Stimulated activated CD8-positive, alpha-beta memory T cell treated with anti-CD3 and anti-CD28 coated beads, Interleukin-15, amount 100 ng/mL, for 4 hours (primary cell): ENCODE measurements at places on chromosomes 7 and 10.

DNA sequence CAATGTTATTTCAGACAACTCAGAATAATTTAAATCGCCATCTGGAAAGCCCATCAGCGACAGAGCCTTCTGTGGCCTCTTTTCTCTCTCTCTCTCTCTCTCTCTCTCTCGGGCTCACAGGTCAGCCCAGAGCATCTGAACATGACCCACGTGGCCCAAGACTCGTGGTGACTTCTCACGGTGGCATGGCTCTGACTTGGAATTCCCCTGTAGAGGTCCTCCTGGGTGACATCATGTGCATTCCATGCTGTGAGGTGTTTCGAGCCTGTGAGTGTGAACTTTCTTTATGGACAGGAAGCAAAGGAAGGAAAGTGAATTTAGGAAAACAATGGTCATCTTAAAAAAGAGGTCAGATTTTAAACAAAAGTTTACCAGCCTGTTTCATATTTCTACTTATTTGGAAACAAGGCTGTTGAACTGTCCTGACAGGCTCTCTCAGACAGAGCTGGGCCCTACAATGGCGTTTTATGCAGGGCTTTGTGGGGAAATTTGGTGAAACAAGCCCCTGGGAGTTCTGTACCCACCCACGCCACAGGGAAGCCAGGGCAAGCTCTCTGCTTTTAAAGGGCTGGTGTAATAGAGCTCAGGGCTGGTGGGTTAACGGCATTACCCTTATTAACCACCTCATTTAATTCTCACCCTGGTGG is 359.7 kb upstream of the ZNF32 start:
- DNase-seq: no peak

DNA sequence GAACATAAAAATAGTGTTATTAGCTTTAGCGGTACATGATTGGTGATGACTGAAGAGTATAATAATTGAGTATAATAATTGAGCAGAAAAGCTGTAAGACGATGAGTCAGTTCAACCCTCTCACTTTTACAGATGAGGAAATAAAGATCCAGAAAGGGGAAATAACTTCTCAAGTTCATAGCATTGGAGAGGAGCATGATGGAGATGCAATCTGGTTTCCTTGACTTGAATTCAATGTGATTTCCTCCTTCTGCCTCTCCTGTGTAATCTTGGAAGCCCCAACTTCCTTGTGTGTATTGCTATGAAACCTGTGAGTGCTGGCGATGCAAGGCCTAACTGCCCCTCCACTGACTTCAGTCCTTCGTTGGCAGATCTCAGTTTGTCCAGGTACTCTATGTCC is 265.1 kb downstream of the LRMDA start:
- no peak for DNase-seq

DNA sequence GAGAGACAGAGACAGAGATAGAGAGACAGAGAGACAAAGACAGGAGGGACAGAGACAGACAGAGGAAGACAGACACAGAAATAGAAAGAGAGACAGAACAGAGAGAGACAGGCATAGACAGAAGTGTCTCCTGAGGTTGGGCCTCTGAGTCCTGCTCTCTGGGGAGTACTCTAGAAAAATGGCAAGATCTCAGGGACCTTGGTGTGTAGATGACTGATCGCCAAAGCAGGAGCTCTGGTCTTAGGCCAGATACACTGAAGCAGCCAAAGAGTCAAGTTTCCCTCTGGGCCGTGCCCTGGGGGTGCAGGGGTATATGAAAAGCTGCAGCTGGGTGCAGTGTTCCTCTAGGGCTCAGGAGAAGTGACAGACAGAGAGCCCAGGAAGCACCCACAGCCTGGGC is 176.6 kb upstream of the TNS3 start:
- no peak for DNase-seq

GRCh38 chr7:129502708-129503685 is 666 bp downstream of the SMKR1 start:
- no peak for DNase-seq

GRCh38 chr7:7510794-7511193 is 24.9 kb downstream of the COL28A1 start:
- no peak for DNase-seq

- peak; percentile 36 for DNase-seq
Measured at GRCh38 chr10:79196470-79197461, 128.0 kb downstream of the ZMIZ1 start.

- DNase-seq: no peak
Measured at GRCh38 chr10:110852947-110853346, 18.8 kb upstream of the PDCD4 start.

DNA sequence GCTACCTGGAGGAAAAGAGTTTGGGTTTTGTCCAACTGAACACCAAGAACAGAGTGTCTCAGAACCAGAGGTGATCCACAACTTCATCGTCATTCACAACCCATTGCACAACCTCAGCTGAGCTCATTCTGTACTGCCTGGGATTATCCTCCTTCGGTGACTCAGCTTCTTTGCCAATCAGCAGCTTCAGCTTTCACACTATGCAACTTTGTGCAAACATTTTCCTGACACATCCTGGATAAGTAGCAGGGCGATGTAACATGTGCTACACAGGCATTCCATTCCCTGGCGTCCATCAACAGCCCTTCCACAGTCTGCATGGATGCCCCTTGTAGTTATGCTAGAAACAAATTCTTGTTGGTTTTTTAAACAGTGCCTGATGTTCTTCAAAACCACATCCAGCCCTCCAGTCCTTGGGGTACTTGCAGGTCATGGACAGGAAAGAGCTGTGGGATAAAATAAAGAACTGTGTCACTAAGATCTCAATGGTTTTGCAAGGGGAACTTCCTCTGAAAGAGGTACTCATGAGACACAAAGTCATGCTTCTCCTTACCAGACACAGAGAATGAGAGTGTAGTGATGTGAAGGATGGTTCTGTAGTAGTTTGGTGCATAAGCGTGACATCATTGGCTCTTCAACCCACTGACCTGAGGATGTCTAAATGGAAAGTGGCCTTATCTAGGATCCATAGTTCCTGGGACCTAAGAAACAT is 478.5 kb downstream of the KIF20B start:
- DNase-seq: no peak

- DNase-seq: no peak
Measured at GRCh38 chr10:123906884-123907652, 15.5 kb upstream of the CPXM2 start.

DNA sequence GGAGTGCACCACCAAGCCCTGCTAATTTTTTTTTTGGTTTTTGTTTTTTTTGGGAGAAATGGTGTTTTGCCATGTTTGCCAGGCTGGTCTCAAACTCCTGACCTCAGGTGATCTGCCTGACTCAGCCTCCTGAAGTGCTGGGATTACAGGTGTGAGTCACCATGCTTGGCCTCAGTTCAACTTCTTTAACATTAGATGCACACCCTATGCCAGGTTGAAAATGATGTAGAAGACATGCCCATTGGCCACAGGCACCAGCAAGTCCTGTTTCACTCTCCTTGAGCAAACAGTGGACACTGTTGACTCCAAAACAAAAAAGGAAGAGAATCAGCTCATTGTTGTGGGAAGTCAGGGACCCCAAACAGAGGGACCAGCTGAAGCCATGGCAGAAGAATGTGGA is 1205.3 kb downstream of the REEP3 start:
- no peak for DNase-seq

DNA sequence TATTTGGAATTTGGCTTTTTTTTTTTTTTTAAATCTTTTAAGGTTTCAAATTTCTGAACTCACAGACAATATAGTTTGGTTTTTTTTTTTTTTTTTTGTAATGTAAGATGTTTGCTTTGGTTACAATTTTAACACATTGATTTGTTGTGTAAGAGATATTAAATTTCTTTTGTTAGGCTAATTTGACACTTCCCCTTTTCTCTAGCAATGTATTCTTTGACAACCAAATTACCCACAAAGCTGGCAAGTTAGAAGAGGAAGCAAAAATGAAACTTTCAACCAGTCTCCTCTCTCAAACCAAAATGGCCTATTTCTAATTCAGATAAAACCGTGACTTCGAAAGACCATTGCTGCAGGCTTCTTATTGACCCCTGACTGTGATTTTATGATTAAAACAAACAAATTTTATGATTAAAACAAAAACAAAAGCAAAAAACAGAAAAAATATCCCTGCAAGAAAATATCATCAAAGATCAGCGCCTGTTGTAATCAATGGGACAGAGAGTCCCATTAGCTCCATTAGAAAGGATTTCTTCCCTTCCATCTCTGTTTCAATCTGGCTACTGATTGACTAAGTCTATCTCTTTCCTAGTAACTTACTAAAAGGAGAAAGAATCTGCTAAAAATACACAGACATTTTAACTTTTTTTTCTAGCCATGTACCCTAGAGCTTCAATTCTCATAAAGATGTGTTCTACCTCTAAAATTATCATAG is 489.2 kb downstream of the MDFIC start:
- no peak for DNase-seq

DNA sequence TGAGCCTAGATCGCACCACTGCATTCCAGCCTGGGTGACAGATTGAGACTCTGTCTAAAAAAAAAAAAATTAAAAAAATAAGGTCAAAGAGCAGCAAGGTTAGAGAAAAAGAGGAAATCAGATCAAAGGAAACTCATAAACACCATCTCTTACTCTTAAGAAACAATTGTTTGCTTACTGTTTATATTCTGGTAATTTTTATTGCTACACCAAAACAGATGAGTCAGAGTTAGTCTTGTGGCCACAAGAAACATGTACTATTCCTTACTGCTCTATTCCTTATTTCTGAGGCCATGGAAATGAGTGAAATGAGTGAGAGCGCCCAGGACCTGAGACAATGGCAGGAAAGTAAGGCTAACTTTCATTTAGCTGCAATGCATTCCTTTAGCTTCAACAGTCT is 387.3 kb downstream of the HPSE2 start:
- DNase-seq: no peak

GRCh38 chr7:1950452-1951158 is 280.5 kb downstream of the ELFN1 start:
- no peak for DNase-seq

DNA sequence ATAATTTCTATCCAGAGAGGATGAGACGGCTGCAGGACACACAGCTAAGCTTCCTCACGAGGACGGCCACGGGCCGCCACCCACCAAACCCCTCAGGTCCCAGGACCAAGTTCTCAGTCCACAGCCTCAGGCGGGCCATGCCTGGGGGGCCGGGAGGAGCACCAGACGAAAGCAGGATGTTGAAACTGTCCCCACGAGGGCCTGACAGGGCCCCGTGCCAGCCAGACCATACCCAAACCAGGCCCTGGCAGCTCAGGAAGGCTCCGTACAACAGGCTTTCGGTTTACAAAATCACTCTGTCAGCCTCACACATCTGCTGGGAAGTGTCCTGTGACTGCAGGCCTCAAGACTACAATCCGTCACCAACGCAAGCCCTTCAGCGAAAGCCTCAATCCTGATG is 14.5 kb downstream of the TUBGCP2 start:
- DNase-seq: no peak

DNA sequence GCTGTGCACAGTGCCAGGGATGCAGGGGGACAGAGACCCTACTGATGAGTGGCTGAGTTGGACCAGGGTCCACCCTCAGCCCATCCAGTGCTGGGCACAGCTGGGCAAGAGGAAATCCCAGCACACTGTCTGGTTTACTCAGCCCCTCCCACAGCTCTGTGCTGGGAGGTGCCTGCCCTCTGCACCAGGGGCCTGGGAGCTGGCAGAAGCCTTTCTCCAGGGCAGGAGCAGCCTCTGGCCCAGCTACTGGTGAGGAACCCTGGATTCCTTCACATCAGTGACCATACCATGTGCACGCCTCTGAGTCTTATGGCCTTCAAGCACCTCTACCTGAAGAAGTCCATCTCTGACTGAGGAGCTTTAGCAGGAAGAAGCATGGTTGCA is 25.9 kb upstream of the C10orf71 start:
- no peak for DNase-seq

GRCh38 chr7:52843436-52843835 is 192.0 kb upstream of the POM121L12 start:
- DNase-seq: no peak

DNA sequence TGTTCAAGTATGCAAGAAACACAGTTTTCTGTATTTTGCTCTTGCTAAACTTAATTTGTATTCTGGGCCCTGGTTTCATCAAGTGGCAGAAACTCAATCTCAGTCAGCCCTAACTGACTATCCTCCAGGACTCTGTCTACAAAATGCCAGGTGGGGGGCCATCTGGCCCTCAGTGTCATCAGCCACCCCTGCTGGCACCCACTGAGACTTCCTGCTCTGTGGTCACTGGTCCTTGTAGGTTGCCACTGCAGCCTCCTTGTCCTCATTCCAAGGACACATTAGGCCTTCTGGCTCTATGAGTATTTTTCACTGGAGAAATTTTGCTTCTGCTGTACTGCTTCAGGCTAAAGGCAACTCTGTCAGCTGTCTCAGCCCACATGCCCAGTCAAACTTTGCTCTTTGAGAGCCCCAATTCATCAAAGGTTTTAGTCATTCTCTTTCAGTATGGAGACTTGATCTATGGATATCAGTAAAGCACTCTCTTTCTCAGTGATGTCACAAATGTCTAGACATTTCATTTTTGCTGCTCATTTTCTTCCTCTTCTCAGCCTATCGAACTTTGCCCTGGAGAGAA is 163.6 kb downstream of the KCND2 start:
- no peak for DNase-seq

GRCh38 chr10:11017000-11017569 is 587 bp upstream of the CELF2 start:
- DNase-seq: no peak

GRCh38 chr10:96664563-96664962 is 55.8 kb downstream of the PIK3AP1 start:
- DNase-seq: no peak

- DNase-seq: peak; percentile 29
Measured at GRCh38 chr7:55309040-55309991, 55.8 kb upstream of the LANCL2 start.

DNA sequence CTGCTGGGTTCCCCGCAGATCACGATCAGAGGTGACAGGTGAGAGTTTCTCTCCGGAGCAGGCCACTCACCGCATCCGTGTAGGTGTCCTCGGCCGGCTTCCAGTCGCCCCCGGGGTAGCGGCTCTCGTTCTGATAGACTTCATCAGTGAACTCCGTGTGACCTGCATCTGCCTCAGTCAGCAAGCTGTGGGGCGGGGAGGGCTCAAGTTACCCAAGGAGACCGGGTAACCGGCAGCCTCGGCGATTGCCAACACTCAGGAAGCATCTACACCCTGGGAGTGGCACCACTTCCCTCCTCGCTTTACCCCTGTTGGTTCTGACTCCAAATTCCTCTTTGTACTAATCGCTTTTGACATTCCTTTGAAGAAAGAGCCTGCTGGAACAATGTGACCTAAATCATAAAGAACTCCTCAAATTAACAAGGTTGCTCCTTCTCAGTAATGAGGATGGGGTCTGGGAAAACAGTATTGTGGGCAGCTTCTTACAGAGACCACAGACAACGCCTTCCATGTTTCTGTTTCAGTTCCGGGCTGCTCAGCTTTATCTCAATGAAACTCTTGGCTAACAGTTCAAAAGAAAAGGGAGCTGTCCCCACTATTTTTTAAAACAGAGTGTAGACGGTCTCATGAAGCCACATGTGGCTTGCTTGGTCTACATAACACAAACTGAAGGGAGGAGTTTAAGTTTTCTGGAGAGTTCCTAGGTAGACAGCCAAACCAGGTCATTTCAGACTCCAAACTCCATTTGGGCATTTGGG is 118.1 kb downstream of the MYOF start:
- no peak for DNase-seq
